ENCODE measurements at places on chromosomes 6 and 20. TPM values are rescaled to one million over a fixed set of nuclear protein-coding genes. Genes with fewer than 3 reads are reported as not detected.

TUBB2A gene
- 58.0 TPM for total RNA-seq

KIF6 gene
- 0.14 TPM for total RNA-seq

TRIM15 gene
- not detected for total RNA-seq

DEFB132 gene
- total RNA-seq = not detected

TMEM200A gene
- total RNA-seq = 0.81 TPM

PSORS1C2 gene
- total RNA-seq = not detected

SOX4 gene
- 1.9 TPM for total RNA-seq

GSTA5 gene
- not detected for total RNA-seq

SEMG1 gene
- total RNA-seq = not detected
